ENCODE measurements at places on chromosomes 1 and 21.

- no peak for DNase-seq
Observed at GRCh38 chr21:34807146-34807880, 138.5 kb downstream of the CLIC6 start.

- DNase-seq = no peak
Observed at GRCh38 chr1:212648431-212648830, 39.9 kb downstream of the ATF3 start.

DNA sequence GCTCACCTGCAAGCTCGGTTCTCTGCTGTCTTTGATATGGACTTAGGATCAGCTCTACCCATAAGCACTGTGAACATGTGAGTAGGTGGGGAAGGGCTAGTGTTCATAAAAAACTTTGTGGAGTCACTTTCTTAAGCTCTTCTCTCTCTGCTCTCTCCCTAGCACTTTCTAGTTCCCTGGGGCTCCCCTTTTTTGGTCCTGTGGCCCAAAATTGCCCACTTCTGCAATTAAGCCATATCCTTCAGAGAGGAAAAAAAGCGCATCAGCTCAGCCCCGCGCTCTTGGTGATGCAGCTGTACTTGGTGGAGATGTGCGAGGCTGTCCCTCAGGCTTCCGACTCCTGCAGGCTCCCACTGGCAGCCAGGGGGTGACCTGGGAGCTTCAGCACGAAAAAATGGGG lies 23.4 kb downstream of the CCSAP start:
- DNase-seq = no peak

DNA sequence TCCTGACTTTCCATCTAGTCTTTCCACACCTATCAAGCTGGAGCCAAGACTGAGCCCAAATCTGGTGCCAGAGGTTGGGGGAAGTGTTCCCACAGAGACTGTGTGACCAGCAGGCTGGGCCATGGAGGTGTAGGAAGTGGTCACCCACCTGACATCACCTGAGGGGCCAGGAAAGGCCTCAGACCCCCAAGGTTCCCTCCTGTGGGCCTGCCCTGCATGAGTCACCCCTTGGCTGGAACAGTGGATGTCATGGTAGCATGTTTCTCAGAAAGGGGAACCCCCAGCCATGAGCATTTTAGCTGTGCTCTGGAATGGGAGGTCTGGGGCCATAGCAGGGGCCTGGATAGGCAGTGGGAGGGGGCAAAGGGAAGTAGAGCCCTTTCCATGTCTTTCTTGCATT lies 5.7 kb upstream of the TNFRSF8 start:
- DNase-seq = no peak

- DNase-seq = peak; percentile 67
Observed at GRCh38 chr1:28580722-28581530, 11.1 kb upstream of the RAB42 start.

DNA sequence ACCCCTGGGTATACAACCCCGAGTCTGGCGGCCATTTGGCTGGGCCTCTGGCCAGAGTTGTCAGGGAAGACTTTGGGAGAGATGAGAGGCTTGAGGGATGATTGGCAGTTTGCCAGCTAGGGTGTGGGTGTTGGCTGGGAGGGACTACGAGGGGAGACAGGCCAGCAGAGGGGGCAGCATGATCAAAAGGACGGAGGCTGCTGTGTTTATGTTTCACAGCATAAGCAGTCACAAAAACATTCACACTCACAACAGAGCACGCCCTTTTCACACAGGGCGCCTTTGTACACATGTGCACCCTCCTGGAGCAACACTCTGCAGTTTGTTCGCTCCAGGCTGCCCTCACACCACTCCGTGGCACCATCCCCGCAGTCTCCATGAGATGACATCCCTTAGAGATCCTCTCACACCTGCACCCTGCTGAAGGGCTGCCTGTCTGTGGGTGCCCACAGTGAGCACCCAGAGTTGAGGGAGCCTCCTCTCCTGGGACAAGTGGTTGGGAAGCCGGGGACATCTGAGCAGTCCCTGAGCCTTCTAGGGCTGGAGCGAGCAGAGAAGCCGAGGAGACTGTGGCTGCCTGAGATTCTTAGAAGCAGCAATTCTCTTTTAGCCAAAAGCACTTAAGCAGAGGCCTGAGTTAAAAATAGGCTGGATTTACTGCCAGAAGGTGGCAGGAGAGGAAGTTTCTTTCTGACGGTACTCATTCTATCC lies 15.4 kb downstream of the EFNA3 start:
- DNase-seq = peak; percentile 94

DNA sequence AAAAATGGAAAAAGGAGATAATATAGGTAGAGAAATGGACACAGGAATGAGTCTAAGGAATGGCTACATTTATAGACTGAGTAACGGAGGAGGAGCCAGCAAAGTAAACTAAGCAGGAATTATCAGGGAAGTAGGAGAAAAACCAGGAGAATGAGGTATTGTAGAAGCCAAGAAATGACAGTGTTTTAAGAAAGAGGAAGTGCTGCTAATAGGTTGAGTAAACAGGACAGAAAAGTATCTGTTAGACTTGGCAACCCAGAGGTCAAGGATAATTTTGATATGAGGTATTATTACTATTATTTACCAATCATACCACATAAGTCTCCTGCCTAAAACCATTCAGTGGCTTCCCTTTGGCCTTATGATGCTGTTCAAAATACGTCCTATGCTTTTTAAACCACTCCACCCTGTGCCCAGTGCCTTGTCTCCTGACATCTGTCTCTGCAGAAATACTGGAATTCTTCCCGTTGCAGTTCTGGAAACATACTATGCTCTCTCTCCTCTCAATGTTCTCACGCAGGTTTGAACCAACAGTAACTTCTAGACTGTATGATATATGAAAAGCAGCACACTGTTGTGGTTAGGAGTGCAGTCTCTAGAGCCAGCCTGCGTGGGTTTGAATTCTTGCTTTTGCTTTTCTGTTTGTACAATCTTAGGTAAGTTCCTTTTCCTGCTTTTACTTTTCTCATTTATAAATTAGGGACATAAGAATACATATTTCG lies 24.6 kb upstream of the NEK7 start:
- no peak for DNase-seq

DNA sequence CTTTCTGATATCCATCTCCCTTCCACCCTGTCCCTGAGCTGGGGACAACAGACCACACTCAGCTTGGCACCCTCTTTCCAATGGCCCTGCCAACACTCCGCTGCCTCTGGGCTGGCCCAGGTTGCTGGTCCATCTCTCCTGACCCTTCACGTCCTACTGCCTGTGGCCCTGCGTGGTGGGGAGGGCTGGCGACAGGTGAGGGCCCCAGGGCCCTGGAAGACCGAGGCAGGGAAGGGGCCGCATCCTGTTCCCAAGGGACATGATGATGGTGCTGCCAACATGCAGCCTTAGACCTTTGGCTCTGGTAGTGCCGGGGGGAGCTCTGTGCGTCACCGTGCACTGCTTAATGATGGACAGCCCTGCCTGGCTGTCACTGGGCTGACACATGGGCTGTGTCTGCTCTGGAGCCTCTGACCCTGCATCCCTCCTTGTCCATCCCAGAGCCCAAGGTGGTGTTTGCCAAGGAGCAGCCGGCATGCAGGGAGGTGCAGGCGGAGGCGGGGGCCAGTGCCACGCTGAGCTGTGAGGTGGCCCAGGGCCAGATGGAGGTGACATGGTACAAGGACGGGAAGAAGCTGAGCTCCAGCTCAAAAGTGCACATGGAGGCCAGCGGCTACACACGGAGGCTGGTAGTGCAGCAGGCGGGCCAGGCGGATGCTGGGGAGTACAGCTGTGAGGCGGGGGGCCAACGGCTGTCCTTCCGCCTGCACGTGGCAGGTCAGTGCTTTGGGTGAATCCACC lies 65.2 kb downstream of the OBSCN start:
- DNase-seq = no peak
